PC-9 (cell line): ENCODE measurements at places on chromosomes 11 and 22. TPM values are rescaled to one million over a fixed set of nuclear protein-coding genes. Genes with fewer than 3 reads are reported as not detected.

GRCh38 chr11:47099214-47099917 lies 77.3 kb downstream of the ARFGAP2 start:
- H3K27me3 ChIP-seq, result no peaks in the 10 kb centered on the region
- peaks cover 17% of the 10 kb centered on the region for H3K4me1 ChIP-seq
- no peak overlapping the region for H3K27ac ChIP-seq
- no peak overlapping the region for H3K4me3 ChIP-seq

DNA sequence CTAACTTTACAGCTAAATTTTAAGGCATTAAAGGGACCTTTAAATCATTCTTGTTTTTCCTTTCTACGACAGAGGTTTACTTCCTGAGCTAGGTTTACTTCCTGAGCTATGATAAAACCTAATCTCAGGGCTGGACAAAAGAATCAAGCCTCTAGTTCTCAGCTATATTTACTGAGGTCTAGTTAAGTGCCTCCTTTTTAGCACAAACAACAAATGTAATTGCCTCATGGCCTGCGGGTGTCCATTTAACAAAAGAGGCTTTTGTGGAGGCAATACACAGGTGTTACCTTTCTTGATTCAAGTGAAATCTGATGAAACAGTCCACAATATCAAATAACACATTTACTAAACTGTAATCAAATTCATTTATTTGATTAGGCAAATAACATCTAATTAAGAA lies 67.3 kb downstream of the IMMP1L start:
- H3K27me3 ChIP-seq, result no peaks in the 10 kb centered on the region
- no peak for DNase-seq
- no peak overlapping the region for H3K4me3 ChIP-seq
- 0 out of 2 replicates have a peak, but pooled peaks cover under 1% of the 10 kb centered on the region for H3K36me3 ChIP-seq
- no peaks in the 10 kb centered on the region for H3K4me1 ChIP-seq

- no peaks in the 10 kb centered on the region for H3K36me3 ChIP-seq
- no peaks in the 10 kb centered on the region for H3K4me1 ChIP-seq
- DNase-seq, result no peak
- no peak overlapping the region for H3K4me3 ChIP-seq
- H3K27ac ChIP-seq, result no peak overlapping the region
These were observed 308.8 kb downstream of the LUZP2 start for GRCh38 chr11:24805671-24806070.

DNA sequence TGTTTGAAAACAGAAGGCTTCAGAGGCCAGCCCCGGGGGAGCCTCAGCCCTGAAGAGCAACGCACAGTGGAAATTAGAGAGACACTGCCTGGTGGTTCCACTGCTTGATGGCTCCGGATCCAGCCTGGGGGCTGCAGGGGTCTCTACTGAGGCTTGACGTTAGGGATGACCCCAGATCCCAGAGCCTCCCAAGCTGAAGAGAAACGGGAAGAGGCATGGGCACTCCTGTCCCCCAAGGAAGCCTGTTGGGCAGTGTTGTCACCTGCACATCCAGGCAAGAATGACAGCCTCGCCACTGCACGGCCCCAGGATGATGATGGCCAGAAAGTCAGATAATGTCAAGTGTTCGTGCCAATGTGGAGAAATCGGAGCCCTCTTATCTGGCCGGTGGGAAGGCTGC lies 56.8 kb upstream of the FGF3 start:
- DNase-seq, result no peak
- H3K36me3 ChIP-seq, result no peaks in the 10 kb centered on the region
- no peaks in the 10 kb centered on the region for H3K27me3 ChIP-seq
- H3K4me1 ChIP-seq, result peaks cover 5% of the 10 kb centered on the region
- H3K4me3 ChIP-seq, result no peak overlapping the region
- no peak overlapping the region for H3K27ac ChIP-seq

OR56A5 gene
- total RNA-seq, result not detected in 2 replicates

HRAS gene
- 47.2 and 47.5 TPM in 2 replicates for total RNA-seq

C11orf16 gene
- total RNA-seq, result not detected in 2 replicates

LRRN4CL gene
- total RNA-seq, result 1.0 and 1.3 TPM in 2 replicates
